ENCODE measurements at places on chromosomes 12 and 14.

GRCh38 chr14:59424341-59425071 lies 40.7 kb downstream of the GPR135 start:
- no peak for DNase-seq

GRCh38 chr14:53032161-53032803 lies 81.4 kb upstream of the FERMT2 start:
- DNase-seq: no peak

DNA sequence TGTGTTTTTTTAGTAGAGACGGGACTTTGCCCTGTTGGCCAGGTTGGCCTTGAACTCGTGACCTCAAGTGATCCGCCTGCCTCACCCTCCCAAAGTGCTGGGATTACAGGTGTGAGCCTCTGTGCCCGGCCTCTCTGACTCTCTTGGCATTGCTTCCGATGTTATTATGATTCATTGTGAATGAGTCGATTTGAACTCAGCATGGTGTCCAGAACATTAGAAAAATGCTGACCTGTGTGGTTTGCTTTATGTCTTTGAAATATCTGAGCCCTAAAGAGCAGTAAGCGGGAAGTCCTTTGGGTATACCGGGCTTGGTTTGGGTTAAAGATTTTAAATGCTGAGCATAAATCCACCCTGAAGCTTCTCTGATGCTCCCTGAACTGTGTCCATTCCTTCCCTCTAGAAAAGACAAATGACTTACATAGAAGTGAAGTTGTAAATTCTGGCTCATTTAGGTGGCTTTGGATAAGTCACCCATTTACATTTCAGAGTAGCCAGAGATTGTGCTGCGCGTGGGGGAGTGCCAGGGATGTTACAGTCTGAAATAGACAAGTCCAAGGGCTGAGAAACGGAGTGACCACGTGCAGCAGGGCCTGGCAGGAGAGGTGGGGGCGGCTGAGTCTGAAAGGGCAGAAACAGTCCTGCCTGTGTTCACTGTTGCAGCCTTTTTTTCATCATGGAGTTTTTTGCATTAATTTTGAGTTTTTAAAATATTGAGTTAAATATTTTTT lies 39.6 kb downstream of the SLC15A4 start:
- no peak for DNase-seq

DNA sequence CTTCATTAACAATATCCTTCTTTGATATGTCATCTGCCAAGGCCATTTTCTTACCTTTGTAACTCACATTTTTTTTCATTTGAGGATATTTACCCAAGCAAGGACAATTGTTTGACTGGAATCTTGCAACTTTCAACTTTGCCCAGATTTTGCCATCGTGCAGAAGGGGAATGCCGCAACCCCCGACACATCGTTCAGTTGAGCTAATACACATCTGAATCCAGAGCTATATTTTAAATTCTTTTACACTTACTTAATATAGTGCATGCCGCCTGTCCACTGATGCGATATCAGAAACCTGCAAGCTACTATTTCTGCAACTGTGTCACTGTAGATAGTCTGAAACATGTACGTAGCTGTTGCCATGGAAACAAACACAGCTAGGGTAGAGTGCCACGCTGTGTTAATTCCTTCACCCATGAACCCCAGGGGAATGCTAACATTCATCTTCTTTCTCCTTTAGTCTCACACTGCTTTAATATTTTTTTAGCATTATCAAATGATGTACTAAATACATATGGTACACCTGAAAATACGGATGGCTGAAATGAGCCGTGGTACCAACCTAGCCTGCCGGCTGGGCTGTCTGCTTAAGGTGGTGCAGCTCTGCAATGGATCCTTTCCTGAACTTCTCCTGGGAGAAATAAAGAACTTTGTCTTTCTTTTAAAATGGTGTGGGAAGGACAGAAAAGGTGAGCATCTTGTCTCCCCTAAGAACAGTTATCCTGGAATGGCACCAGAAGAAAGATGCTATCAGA lies 77.0 kb upstream of the FOXN3 start:
- no peak for DNase-seq

DNA sequence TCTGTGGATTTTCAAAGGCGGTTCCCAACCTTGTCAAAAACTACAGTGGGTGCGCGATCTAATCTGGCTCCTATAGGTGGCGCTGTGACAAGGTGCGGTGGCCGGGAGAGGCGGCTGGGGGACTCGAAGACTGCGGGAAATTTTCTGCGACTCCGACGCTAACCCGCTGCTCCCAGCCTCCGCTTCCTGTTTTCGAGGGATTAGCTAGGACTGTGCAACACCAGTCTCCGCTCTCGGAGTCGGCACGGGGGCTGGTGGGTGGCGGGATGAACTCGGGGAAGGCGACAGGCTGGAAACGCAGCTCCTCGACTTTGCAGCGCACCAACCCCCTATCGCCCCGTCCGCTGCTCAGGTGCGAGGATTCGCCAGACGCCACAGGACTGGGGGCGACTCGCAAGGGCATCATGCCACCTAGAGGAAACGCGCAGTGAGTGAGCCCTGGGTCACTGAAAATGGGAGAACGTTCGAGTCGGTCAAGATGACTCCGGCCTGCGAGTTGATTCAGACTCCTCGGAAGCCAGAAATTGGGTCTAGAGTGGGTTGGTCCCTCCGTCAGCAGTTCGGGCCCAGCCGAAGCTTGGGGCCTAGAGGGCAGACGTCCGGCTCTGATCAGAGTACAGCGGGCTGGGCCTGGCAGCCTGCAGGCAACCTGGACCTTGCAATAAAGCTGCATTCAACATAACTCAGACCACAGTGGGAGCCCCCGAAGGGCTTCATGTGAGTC lies 5.5 kb upstream of the PAX9 start:
- DNase-seq: peak; percentile 3

GRCh38 chr12:114414866-114415524 lies 9.1 kb upstream of the TBX5 start:
- DNase-seq: no peak

DNA sequence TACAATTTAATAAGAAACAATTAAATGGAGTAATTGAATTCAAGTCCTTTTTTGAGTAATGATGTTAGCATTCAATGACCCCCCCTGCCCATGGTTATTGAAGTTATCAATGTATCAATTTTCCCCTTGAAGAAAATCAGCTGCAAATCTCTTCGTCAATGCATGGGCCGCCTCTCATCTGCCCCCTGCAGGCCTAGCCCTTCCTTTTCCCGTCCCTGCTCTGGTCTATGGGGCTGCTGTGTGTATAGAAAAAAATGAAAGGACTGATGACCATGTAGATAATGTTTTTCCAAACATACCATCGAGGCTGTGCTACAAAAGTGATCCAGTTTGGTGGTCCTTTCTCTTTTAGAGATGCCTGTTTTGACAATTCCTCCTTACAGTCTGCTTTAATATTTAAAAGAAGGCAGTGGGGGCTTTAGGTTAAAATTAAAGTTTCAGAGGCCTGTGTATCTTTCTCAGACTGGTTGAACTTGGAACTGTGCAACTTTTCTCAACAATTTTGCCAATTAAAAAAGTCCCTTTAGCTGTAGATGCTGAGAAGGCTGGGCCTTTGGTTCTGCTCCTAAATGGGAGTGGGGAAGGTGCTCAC lies 98.4 kb downstream of the APAF1 start:
- DNase-seq: peak; percentile 12

DNA sequence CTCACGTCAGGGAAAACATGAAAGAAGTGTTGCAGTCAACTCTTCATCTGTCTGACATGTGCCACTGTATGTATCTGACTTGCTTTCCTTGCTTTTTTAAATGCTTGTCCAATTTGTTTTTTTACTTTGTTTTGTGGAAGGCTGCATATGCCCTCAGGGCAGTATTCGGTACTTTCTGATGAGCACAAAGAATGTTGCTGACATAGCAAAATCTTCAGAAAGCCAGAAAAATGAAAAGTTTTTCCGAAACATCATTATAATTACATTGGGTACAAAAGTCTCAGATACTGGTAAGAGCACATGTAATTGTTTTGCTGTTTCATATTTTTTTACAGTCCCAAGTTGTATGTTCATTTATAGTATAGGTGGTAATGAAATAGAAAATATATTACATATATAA lies 144.3 kb downstream of the NTS start:
- DNase-seq: no peak

GRCh38 chr12:53060064-53060720 lies 10.3 kb downstream of the TNS2 start:
- DNase-seq: no peak

- DNase-seq: no peak
Measured at GRCh38 chr12:105538880-105539279, 208.4 kb downstream of the C12orf75 start.

DNA sequence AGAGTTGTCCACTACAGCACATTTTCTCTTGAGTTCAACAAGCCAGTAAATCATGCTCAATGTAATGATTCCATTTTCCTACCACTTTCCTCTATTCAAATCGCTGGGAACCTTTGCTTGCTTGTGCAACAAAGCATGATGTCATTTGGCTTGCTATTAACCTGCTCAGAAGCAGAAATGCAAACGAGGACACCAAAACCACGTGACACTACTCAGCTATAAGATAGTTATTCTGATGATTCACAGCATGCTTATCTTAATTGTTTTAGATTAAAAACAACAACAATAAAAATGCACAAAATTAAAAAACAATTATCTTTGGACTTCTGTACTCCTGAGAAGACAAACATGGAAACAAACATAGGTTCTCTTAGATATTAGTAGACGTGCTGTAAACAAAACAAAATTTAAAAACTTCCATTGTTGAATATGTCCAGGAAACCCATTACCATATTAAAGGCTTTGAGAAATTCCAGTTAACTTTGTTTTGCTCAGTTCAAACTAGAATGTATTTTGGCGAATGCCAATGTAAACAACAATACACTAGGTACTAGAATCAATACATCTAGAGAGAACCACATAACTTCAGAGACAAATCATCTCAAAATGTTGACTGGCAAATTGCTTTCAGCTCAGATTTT lies 77.5 kb upstream of the KRAS start:
- peak; percentile 44 for DNase-seq

- no peak for DNase-seq
Measured at GRCh38 chr12:13293096-13293495, 96.6 kb downstream of the EMP1 start.

- peak; percentile 59 for DNase-seq
Measured at GRCh38 chr12:124608450-124608870, 41.0 kb upstream of the NCOR2 start.

GRCh38 chr14:24700511-24700910 lies 66.5 kb upstream of the GZMB start:
- DNase-seq: peak; percentile 58

DNA sequence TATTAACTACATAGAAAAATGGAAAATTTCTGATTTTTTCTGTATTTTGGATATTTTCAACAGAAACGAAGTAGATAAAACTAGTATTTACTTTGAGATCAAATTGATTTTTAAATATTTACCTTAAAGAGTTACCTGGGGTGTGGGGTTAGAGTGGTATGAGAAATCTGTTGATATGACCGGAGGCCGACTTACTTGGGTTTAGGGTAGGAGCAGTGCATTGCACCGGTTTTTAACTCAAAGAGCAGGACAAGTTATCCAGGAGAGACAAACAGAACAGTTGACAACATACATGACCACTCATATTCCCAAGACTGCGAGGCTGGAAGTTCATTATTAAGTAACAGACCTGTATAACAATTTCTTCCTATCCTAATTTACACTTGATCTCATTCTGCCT lies 31.4 kb downstream of the TPH2 start:
- no peak for DNase-seq

Measured in MV-4-11 (cell line).